Colonic mucosa (tissue), 4 donors: ENCODE measurements at places on chromosomes 16 and 17.
A peak's percentile ranks its signal among the peaks of the same experiment; 100 is the strongest.

- DNase-seq, result peak; percentile 65
Observed at GRCh38 chr17:81427173-81428120, 32.2 kb downstream of the BAHCC1 start.

GRCh38 chr16:67541391-67542263, 13.0 kb downstream of the RIPOR1 start:
- DNase-seq, result no peak

GRCh38 chr17:38749223-38750043, 1.3 kb upstream of the PCGF2 start:
- DNase-seq, result peak; percentile 93

DNA sequence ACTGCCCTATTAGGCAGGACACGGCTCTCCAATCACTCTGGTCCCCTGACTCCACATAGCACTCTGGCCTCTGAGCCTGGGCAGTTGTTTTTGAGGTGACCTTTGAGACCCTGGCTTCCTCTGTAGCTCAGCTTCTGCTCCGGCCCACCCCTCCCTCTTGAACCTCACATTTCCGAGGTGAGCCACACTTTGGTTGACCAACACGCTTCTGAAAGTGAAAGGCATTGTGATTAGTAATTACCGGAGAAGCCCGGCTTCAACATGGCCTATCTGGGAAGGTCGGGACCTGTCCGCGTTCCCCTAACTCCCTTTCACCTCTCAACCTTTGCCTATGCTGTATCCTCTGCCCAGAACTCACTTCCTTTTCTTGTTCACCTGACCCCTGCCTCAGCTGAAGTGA, 10.3 kb upstream of the ITGAX start:
- DNase-seq, result no peak

GRCh38 chr17:39229274-39229913, 3.6 kb upstream of the STAC2 start:
- no peak for DNase-seq

- DNase-seq, result no peak
Observed at GRCh38 chr16:77790009-77790372, 1.6 kb downstream of the VAT1L start.

DNA sequence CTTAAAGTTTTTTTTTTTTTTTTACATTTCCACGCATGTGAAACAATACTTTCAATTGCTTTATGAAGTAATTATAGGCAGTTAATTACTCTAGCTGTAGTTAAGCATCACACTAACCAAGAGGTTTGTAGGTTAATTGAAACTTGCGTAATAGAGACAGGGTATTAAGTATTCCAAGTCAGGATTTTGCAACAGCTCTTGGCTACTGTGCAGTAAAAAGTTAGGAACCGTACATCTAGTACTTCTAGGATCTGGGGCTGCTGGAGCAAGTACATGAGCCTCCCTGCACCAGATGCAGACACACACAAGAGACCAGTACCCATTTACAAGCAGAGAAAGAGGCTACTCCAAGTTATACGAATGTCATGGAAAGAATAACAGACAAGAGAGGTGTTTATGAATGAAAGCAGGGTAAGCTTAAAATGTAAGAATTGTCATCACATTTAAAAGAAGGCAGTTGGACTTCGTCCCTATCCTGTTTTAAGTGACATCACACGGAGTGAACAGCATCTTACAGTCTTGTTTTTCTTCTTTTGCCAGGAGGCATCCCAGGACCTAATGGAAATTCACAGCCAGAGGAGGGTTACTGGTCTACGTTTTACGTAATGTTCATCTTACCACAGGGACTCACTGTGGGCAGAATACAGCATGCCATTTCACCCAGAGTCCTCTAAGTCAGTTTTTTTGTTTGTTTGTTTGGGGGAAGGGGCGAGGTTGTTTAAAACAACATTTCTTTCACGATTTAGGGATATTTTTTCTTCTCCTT, 379.6 kb upstream of the PSMD7 start:
- DNase-seq, result no peak

- DNase-seq, result no peak
Observed at GRCh38 chr16:85968041-85968920, 69.3 kb downstream of the IRF8 start.

DNA sequence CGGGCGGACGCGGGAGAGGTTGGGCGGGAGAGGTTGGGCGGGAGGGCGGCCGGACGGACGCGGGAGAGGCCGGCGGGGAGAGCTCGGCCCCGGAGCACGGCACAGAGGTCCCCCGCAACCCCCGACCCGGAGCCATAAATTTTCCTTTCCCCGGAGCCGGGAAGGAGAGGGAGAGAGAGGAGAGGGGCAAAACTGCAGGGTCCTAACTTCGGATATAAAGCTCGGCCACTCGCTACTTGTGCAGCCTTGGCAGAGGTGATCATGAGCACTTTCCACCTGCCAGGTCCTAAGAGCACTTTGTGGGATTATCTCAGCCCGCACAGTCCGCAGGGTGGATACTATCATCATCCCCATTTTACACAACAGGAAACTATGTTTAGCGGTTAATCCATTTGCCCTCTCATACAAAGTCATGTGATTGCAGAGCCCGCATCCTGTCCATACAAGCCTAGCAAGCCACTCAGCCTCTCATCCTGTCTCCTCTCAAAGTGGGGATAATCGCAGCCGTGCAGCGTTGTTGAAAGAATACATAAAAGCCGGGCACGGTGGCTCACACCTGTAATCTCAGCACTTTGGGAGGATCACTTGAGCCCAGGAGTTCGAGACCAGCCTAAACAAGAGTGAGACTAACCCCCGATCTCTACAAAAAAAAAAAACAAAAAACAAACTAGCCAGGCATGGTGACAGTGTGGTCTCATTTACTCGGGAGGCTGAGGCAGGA, 780 bp upstream of the DCAKD start:
- DNase-seq, result peak; percentile 55

DNA sequence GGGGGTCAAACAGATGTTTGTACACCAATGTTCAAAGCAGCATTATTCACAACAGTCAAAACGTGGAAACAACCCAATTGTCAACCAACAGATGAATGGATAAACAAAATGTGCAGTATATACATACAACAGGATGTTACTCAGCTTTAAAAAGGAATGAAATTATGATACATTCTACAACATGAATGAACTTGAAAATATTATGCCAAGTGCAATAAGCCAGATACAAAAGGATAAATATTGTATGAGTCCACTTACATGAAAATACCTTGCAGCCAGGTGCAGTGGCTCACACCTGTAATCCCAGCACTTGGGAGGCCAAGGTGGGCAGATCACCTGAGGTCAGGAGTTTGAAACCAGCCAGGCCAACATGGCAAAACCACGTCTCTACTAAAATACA, 39.9 kb downstream of the UBE2G1 start:
- DNase-seq, result no peak

DNA sequence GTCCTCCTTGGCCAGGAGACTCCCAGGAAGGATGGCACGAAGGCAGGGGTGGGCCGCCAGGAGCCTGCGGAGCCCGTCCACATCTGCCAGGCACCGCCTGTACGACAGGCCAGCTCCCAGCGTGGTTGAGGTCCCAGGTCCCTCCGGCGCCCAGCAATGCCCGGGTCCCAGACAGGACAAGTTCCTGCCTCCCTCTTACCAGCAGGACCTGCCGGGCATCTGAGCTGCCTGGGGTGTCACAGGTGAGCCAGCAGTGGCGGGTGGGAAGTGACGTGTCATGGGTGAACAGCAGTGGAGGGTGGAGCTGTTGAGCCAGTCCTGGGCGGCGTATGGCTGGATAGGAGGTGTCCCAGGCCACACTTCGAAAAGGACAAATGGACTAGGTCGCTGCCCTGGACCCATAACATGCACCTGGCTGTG, 15.7 kb upstream of the BAHCC1 start:
- DNase-seq, result peak; percentile 75

DNA sequence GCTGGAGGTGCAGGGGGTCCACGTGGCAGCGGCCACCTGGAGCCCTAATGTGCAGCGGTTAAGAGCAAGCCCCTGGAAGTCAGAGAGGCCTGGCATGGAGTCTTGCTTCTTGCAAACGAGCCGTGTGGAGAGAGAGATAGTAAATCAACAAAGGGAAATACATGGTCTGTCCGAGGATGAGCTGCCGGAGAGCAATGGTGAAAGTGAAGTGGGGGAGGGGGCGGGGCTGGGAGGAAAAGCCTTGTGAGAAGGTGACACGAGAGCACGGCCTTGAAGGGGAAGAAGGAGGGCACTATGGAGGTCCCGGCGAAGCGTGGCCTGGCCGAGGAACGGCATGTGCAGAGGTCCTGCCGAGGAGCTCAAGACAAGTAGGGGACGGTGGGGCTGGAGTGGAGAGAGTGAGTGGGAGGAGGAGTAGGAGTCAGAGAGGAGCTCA, 6.0 kb upstream of the SERPINF1 start:
- no peak for DNase-seq

GRCh38 chr17:50465171-50465570, 3.5 kb downstream of the CHAD start:
- no peak for DNase-seq

GRCh38 chr16:85395207-85395912, 217.8 kb upstream of the GSE1 start:
- DNase-seq, result peak; percentile 66

- no peak for DNase-seq
Observed at GRCh38 chr17:4460661-4461060, 26.9 kb downstream of the SPNS3 start.

- no peak for DNase-seq
Observed at GRCh38 chr16:4534151-4534790, 4.3 kb downstream of the CDIP1 start.

DNA sequence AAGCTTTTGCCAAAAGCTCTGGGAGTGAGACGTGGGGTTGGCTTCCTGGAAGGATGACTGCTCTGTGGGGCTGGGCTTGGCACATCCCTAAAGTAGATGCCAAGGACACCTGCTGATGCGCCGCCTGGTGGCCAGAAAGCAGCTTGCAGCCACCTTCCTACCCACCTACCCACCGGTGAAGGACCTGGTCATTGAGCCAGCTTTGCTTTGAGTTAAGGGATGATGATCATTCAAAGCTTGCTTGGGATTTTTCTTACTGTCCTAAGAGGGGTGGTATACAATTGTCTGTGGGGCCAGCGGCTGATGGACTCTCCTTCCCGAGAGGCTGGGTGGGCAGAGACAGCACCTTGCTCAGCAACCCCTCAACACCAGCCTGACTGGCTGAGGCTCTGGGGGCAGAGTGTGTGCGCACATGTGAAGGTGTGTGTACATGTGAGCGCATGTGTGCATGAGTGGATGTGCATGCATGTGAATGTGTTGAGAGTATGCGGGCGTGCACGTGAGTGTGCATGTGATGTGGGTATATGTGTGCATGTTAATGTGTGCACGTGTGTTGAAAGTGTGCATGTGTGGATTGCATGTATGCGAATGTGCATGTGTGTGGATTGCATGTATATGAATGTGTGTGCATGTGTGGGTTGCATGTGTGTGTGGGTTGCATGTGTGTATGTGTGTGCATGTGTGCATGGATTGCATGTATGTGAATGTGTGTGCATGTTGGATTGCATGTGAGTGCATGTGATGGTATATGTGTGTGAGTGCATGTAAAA, 18.6 kb downstream of the C1QTNF1 start:
- DNase-seq, result peak; percentile 86

- DNase-seq, result no peak
Observed at GRCh38 chr16:31214708-31215286, 878 bp downstream of the TRIM72 start.

GRCh38 chr17:17355426-17355825, 52.3 kb downstream of the NT5M start:
- no peak for DNase-seq

DNA sequence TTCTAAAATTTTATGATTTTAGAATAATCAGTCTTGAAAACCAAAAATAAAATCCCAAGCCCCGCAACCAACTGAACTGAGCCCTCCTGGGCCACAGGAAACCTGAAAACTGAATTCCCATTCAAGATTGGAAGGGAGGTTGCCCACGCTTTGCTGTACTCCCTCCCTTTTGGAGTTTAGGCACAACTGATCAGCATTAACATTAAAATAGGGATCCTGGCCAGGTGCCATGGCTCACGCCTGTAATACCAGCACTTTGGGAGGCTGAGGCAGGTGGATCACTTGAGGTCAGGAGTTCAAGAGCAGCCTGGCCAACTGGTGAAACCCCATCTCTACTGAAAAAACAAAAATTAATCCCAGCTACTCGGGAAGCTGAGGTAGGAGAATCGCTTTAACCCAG, 52.7 kb upstream of the NETO2 start:
- DNase-seq, result no peak

- peak; percentile 64 for DNase-seq
Observed at GRCh38 chr17:3963237-3964201, 718 bp downstream of the ATP2A3 start.

DNA sequence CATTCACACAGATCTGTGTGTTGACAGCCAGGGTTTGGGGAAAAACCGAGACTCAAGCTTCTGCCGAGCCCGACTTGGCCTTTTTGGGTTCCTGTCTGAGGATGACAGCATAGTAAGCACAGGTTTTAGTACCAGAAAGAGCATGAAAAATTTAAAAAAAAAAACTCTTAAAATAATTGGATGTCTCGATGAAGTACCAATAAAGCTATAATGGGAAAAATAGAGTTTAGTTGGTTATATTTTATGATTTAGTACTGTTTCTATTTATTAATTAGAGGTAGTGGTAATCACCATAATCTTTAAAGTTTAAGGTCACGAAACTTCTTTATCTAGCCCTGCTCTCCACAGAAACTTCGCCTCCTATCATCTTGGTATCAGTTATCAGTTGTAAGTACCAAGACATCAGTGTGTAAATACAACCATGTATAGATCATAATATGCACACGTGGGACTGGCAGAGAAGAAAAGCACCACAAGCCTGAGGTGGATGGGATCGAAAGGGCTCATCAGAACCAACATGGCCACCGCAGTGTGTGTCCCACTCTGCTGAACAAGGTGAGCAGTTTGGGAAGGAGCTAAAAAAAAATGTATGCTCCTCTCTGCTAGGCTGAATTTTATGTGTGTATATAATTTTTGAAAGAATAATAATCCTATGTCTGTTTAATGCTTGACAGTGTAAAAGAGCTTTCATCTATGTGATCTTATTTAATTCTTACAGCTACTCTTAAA, 14.4 kb upstream of the EEF2K start:
- no peak for DNase-seq

- no peak for DNase-seq
Observed at GRCh38 chr17:2292100-2292499, 11.5 kb downstream of the SMG6 start.

DNA sequence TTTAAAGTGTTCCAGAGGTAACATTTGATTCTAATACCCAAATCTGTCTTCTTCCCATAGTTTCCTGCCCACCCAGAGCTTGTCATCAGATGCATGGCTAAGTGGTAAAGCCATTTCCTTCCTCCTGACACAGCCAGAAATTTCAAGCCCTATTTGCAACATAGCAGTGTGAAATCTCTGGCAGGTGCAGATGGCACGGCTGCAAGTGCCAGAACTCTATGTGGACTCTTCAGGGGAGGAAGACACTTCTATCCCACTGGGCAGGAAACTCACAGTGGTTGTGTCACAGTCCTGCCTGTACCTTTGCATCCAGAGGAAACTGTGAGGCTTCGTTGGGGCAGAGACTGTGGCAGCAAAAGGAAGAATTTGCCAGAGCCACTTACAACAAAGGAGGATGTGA, 13.2 kb downstream of the DYNLRB2 start:
- DNase-seq, result no peak
